ENCODE measurements at places on chromosomes 16 and 17.
A peak's percentile ranks its signal among the peaks of the same experiment; 100 is the strongest.

DNA sequence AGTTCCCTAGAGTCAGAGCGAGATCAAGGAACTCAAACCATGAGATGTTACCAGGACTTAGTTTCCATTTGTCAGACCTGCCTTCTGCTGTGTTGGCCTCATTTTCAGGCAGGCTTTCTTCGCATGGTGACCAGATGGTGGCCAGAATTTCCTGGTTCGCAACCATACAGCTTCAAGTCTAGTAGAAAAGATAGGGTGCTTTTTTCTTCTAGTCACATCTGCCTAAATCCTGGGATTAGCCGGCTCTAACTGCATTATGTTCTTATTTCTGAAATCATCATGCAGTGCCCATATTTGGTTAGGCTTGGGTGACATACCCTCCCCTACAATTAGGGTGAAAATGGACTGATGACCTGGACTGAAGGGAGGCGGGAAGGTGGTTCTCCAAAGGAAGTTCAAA is 131.5 kb downstream of the SHISA9 start:
- DNase-seq: no peak

DNA sequence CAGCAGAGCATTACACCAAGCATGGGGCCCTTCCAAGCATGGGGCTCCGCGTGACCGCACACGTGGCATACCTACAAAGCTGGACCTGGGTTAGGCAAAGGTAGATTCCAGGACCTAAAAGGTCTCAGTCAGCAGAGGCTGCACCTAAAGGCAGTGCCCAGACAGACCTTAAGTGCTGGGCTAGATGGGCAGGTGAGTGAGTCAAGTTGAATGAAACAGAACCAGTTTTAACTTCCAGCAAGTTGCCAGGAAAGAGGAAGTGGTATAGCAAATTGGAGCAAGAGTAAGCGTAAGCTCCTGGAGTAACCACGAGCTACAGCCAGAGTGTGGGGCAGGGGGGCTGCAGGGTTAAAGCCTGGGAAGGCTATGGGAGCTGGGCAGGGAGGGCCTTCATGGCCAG is 49.5 kb downstream of the SRCIN1 start:
- no peak for DNase-seq

GRCh38 chr16:79662669-79663313 is 62.3 kb upstream of the MAF start:
- no peak for DNase-seq

GRCh38 chr16:17277981-17278381 is 192.8 kb downstream of the XYLT1 start:
- no peak for DNase-seq

- DNase-seq: no peak
Measured at GRCh38 chr16:66576296-66576695, 3.0 kb upstream of the CMTM2 start.

DNA sequence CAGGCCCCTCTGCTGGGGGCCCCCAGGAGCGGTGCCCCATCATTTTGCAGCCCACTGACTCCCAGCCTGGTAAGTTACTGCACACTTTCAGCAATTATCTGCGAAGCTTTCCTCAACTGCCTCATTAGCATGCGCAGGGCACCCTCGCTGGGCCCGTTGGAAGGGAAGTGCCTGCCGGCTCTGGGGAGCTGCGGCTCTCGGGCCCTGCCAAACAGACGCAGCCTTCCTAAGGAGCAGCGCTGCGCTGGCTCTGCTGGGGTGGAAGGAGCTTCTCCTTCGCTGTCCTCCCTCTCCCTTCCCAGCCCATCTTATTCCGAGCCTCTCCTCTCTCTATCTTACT is 71.0 kb downstream of the RBBP6 start:
- no peak for DNase-seq

GRCh38 chr16:1959269-1960039 is at the start of gene NDUFB10:
NDUFB10 (plus strand) TSS chr16:1959538; CDS start chr16:1959625, 87 bp downstream.
- DNase-seq: peak; percentile 85

GRCh38 chr17:40646791-40647623 is 611 bp downstream of the SMARCE1 start:
- DNase-seq: no peak

DNA sequence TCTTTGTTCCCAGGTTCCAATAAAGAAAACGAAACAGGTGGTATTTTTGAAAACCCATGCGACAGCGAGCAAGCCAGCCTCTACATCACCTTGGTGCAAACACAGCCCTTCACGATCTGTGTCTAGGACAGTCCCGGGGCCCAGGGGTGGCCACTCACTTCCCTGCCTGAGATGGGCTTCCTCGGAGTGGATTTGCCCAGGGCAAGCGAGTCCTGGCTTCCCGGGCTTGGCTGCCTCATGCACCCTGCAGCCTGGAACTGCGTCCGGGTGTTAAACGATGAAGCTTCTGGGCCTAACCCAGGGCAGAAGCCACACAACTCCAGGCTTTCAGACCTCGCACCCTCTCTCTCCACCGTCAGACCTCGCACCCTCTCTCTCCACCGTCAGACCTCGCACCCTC is 66.0 kb downstream of the RPH3AL start:
- DNase-seq: no peak

DNA sequence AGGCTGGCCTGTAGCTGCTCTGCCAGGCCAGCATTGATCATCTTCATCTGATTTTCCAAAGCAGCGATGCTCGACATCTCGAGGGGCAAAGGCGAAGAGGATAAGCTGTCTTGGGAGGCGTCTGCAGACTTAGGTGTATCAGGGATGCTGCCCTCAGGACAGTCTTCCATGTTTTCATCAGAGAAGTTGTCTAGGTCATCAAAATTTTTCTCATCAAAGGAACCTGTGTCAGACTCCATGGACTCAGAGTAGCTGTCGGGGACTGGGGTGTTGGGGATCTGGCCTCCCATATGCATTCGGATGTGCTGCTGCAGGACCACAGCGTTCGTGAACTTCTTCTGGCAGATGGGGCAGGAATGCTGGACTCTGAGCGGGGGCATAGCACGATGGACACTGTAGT is 11.5 kb downstream of the SALL1 start:
- DNase-seq: no peak

GRCh38 chr16:30853758-30854157 is 40.1 kb downstream of the BCL7C start:
- no peak for DNase-seq

DNA sequence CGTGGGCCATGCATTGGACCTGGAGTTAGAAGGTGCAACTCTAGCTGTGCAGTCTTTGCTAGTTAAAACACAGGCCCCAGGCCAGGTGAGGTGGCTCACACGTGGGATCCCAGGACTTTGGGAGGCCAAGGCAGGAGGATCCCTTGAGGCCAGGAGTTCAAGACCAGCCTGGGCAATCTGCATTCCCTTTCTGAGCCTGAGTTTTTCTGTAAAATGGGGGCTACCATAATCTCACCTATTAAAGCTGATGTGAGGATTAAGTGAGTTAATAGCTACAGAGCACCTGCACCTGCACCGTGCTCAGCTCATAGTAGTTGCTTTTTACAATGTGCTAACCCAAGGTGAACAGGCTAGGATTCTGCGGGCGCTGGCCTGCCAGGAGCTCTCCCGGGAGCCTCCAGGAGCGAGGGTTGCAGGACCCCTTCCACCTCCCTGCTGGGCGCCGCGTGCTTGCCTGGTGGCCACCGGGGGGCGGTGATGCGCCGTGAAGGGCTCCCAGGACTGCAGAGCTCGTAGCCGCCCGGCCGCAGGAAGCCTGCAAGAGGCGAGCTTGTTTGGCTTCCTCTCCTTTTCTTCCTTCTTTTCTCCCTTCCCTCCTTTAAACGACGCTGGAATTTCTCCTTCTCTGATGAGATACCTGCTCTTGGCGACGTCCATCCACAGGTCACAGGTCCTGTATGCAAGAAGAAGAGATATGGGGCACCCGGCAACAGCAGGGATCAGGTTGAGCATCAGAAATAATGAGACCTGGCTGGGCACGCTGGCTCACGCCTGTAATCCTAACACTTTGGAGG is 51.3 kb downstream of the ZFP90 start:
- DNase-seq: peak; percentile 33

DNA sequence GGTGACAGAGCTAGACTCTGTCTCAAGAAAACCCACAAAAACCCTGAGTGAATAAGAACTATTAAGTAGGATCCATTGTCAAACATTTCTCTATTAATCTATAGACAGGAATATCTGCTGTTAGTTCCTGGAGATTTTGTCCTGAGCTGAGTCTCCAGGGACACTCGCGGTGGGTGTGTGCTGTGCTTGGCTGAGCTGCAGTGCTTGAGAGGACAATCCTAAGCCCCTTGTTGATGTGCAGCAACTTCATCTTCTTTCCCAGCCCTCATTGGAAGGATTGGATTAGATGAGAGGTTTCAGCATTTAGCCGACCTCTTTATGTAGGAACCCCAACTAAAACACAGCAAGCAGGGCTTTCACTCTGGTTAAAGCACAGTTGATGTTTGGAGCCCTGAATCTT is 33.3 kb downstream of the NDEL1 start:
- DNase-seq: no peak

DNA sequence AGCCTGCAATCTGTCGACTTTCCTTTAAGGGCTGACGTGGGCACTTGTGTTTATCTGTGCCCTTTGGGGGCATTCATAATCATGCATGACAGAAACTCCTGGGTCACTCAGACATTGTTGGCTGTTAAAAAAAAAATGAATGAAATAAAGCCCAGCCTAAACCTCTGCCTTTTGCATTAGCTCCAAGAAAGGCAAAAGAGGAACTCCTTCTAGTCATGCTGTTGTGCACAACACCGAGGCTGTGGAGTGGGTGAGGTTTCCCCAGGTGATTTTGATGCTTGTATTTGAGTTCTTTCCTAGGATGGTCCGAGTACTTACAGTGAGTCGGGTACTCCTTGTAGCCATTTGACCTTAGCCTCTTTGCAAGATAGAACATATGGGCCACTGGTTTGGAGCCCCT is 49.6 kb upstream of the IRX6 start:
- no peak for DNase-seq

DNA sequence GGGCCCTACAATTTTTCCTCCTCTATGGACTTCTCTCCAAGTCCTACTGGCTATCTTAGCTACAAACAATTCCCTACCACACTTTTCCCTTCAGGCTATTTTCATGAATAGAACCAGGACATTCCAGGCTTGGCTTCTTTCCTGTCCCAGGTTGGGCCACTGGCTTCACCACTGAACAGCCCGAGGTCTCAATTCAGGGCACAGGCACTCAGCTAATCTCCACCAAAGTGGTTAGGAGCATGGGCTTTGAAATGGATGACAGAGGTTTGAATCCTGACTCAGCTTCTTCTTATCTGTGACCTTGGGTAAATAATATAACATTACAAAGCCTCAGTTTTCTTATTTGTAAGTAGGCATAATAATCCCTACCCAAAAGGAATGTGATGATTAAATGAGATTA is 50.9 kb upstream of the ZNF629 start:
- DNase-seq: no peak

- no peak for DNase-seq
Measured at GRCh38 chr17:14997290-14997689, 267.8 kb downstream of the PMP22 start.

DNA sequence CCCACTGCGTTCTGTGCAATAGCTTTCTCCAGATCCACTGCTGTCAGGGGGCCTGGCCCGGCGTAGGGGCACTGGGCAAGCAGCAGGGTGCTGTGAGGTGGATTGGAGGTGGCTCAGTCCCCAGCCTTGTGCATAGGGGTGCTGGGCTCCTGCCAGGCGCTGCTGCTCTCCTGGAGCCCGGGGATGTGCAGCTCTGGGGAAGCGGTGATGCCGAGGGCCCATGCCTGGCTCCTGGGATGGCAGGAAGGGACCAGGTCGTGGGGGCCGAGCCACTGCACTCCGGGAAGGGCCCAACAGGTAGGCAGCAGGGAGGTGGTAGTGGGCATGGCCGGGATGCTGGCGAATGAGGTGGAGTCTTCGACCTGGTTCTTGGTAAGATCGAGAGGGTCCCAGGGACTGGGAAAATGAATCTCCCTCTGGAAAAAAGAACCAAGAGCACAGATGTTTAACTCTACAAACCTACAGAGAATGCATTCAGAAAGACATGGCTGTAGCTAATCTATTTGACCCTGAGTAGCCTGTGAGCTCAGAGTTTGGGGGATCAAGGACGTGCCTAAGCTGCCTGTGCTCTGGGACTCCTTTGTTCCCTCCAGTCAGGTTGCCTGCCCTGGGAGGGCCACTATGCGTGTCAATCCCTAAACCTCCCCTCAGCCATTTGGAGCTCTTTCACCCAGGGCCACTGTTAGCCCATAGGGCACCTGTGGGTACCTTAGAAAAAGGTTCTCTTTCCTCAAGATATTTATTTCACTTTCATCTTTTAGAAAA is 6.6 kb upstream of the SUPT4H1 start:
- DNase-seq: no peak

GRCh38 chr16:23857881-23858269 is 22.1 kb downstream of the PRKCB start:
- DNase-seq: no peak

- no peak for DNase-seq
Measured at GRCh38 chr16:27156579-27156978, 46.7 kb upstream of the KDM8 start.

GRCh38 chr16:3830625-3831254 is 49.8 kb downstream of the CREBBP start:
- no peak for DNase-seq

GRCh38 chr16:11063448-11064201 is 119.3 kb downstream of the CLEC16A start:
- DNase-seq: no peak

GRCh38 chr17:29140631-29141513 is 39.3 kb downstream of the MYO18A start:
- no peak for DNase-seq

DNA sequence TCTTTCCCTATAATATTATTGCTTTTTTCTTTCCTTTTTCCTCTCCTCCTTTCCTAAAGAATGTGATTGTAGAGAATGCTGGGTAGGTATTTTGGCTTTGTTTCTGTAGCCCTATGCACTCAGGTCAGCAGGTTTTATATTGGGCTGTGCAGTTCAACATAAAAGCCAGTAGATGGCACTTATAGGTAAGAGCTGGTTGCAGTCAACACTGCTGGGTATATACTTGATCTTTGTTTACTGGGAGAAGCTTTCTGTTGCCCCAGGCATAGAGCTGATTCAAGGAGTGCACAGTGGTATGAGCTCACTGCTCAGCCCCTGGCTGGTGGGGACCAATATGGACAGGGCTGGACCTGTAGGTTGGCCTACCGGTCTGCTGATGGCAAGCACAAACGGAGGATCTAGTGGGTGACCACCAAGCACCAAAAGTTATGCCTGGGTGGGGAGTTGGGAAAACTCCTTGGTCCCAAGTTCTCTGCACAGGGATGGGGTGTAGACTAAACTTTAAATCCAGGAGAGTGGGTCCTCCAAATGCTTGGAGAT is 378.9 kb downstream of the PMP22 start:
- DNase-seq: no peak

GRCh38 chr17:80755650-80756405 is 211.2 kb downstream of the RPTOR start:
- DNase-seq: no peak
